Mammary microvascular endothelial cell (primary cell): ENCODE measurements at places on chromosomes 5 and 9. TPM values are rescaled to one million over a fixed set of nuclear protein-coding genes. Genes with fewer than 3 reads are reported as not detected.

Gene RARS1
- total RNA-seq: 107 and 121 TPM in 2 replicates

Gene SAXO1
- not detected in 2 replicates for total RNA-seq

Gene CLIC3
- total RNA-seq: 0.40 TPM in 1 of 2 replicates, not detected in the other

Gene GFRA3
- not detected in 2 replicates for total RNA-seq

Gene EIF4E1B
- total RNA-seq: not detected in 2 replicates

Gene FAXDC2
- total RNA-seq: 2.3 and 2.9 TPM in 2 replicates

Gene PCDHGA11
- 4.4 and 4.6 TPM in 2 replicates for total RNA-seq

Gene SMIM33
- not detected in 2 replicates for total RNA-seq

Gene AK1
- total RNA-seq: 55.0 and 101 TPM in 2 replicates

Gene YTHDC2
- 15.5 and 16.7 TPM in 2 replicates for total RNA-seq

Gene BRD9
- 39.0 and 41.3 TPM in 2 replicates for total RNA-seq

Gene ORM1
- total RNA-seq: not detected in 2 replicates

Gene SLC22A4
- 10.7 and 12.0 TPM in 2 replicates for total RNA-seq

Gene CER1
- not detected in 2 replicates for total RNA-seq

Gene UNC5A
- total RNA-seq: 0.87 and 1.1 TPM in 2 replicates

Gene FGF18
- total RNA-seq: 0.20 TPM in 1 of 2 replicates, not detected in the other

Gene PCSK5
- 4.5 and 4.9 TPM in 2 replicates for total RNA-seq

Gene GRXCR2
- not detected in 2 replicates for total RNA-seq

Gene SPAG8
- 0.20 TPM in 1 of 2 replicates, not detected in the other for total RNA-seq

Gene NUDT12
- 3.1 and 4.0 TPM in 2 replicates for total RNA-seq

Gene PTGDS
- not detected in 2 replicates for total RNA-seq

Gene CATSPER3
- 0.40 TPM in 1 of 2 replicates, not detected in the other for total RNA-seq

Gene CNOT8
- total RNA-seq: 48.3 and 66.4 TPM in 2 replicates

Gene CKMT2
- 0.44 and 0.87 TPM in 2 replicates for total RNA-seq

Gene PAX5
- not detected in 2 replicates for total RNA-seq

Gene OLFML2A
- total RNA-seq: 0.54 and 1.5 TPM in 2 replicates

Gene LHFPL2
- 28.9 and 37.6 TPM in 2 replicates for total RNA-seq

Gene KIAA0825
- 0.74 and 2.5 TPM in 2 replicates for total RNA-seq

Gene ANKRD34B
- total RNA-seq: not detected in 2 replicates

Gene IL4
- total RNA-seq: not detected in 2 replicates

Gene COL23A1
- not detected in 2 replicates for total RNA-seq

Gene MEGF10
- total RNA-seq: under 0.01 and 0.15 TPM in 2 replicates

Gene GFI1B
- not detected in 2 replicates for total RNA-seq

Gene OR1B1
- total RNA-seq: not detected in 2 replicates

Gene PTGER4
- total RNA-seq: 59.6 and 73.7 TPM in 2 replicates

Gene BTNL8
- not detected in 2 replicates for total RNA-seq

Gene COL5A1
- total RNA-seq: 10.1 and 14.1 TPM in 2 replicates

Gene ARL14EPL
- total RNA-seq: 0.07 and 0.15 TPM in 2 replicates

Gene AIF1L
- 18.6 and 19.2 TPM in 2 replicates for total RNA-seq
